ENCODE measurements at places on chromosomes 3 and 15. TPM values are rescaled to one million over a fixed set of nuclear protein-coding genes. Genes with fewer than 3 reads are reported as not detected.

The SV2B gene
- 4.3 TPM for polyA plus RNA-seq

DNA sequence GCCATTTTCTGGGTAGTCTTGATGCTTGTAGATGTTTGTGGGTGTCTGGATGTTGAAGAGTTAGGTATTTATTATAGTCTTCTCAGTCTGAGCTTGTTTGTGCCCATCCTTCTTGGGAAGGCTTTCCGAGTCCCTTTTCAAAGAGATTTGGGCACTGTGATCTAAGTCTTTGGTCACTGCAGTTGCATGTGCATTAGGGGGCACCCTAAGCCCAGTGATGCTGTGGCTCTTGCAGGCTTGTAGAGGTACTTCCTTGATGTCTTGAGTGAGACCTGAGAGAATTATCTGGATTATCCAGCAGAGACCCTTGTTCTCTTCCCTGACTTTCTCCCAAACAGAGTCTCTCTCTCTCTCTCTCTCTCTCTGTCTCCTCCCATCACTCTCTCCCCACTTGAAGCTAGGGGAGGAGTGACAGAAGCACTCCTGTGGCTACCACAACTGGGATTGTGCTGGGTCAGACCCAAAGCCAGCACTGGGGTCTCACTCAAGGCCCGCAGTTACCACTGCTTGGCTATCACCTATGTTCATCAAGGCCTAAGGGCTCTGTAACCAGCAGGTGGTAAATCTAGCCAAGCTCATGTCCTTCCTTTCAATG lies 68.5 kb downstream of the TMCO5A start:
- DNase-seq = peak; percentile 36

The RETNLB gene
- polyA plus RNA-seq = not detected

DNA sequence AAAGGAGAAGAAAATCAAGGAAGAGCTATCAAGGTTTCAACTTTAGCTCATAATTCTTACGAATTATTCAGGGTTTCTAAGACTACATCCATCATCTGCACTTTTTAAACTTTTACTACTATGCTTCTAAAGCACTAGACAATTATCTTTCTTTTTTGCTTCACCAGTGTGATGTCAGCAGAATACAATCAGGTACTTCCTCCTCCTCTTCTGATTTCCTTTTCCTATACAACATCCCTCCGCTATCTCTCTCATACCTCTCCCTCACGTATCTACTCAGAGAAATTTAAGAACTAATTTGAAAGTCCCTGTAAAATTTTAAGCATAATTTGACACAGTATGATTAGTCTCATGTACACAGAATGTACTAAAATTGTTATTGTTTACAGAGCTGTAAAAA lies 47.3 kb upstream of the USP50 start:
- no peak for DNase-seq
